Femur (tissue), 1 donor: ENCODE measurements at places on chromosomes 7 and 10.

DNA sequence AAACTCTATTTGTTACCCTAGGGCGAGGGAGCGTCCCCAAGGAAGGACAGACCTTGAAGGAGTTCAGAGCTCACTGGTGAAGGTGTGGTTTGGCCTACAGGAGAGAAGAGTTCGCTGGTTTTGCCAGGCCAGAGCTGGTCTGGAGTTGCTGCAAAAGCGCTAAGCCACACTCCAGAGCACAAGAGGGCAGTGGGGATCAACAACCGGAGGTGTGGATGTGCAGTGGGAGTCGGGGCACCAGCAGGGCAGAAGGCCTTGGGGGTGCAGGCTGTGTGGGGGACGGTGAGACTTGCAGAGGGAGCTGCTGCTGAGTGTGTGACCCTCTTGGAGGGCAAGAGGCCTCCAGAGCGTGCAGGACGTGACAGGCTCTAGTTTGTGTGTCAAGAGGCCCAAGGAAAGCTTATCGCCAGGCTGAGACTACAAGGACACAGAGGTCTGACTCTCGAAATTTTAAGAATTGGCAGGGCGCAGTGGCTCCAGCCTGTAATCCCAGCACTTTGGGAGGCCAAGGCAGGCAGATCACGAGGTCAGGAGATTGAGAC lies 14.3 kb upstream of the CUL1 start:
- DNase-seq: no peak

GRCh38 chr10:100020886-100021253 lies 11.1 kb upstream of the DNMBP start:
- no peak for DNase-seq

- DNase-seq: no peak
Measured at GRCh38 chr10:75435291-75435690, 3.9 kb downstream of the LRMDA start.

GRCh38 chr7:121442845-121443244 lies 46.7 kb upstream of the FAM3C start:
- DNase-seq: no peak

DNA sequence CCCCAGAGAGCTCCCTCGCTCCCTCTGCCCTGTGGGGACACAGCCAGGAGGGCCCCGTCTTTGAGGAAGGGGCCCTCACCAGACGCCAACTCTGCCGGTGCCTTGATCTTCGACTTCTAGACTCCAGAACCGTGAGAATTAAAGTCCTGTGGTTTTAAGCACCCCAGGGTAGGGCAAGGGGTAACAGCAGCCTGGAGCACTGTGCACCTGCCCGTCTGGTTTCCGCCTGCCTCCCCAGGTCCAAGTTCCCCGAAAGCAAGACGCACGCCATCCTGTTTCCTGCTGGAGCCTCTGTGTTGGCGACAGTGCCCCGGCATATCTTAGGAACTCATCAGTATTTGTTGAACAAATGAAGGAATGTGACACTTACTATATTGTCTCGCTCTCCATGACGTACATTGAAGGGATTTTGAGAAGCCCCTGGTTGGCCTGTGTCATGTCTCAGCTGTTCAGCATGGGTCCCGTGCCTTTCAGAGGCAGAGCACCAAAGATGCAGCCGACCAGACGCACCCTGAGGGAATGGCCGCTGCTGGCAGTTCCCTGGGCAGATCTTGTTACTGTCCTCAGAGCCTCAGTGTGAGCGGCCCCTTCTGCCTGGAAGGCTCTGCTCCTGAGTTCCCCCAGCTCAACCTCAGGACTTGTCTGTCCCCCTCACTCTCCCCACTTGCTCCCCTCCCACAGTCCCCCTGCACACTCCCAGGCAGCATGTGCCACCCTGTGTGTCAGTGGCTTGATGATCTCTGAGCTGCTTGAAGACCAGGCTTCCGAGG lies 226.2 kb downstream of the TCERG1L start:
- DNase-seq: no peak

GRCh38 chr7:148972375-148972774 lies 55.9 kb downstream of the PDIA4 start:
- no peak for DNase-seq

GRCh38 chr7:79608005-79608404 lies 154.5 kb upstream of the MAGI2 start:
- no peak for DNase-seq

- no peak for DNase-seq
Measured at GRCh38 chr7:3760651-3761050, 459.6 kb downstream of the SDK1 start.

GRCh38 chr7:96235281-96235680 lies 86.6 kb downstream of the SLC25A13 start:
- DNase-seq: no peak

DNA sequence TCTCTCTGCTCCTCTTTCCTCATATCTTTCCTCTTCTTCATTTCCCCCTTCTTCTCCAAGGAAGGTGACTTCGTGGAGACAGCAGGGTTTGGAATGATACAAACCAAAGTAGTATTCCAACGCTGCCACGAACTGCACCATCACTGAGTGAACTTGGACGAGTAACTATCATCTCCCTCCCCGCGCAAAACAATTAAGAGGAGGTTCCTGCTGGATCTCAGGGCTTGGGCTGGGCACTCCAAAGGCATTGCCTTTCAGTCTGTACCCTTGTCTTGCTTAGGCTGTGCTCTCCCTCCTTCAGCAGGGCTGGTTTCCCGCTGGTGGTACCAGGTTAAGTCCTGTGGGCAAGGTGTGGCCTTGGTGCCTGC lies 790 bp upstream of the PITX3 start:
- no peak for DNase-seq

DNA sequence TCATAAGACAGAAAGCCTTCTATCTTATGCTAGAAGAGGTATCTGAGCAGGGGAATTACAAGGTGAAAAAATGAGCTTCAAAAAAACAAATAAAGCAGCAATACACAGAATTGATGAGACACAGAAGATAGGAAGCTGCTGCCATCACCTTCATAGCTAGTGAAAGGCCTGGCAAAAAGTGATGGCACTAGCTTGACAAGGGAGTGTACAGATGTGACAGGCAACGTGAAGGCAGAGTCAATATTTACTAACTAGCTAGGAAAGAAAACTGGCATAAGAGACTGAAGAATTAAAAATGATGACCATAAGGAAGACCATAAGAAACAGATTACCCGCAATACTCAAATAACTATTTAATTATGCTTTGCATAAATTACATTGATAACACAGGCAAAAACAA lies 9.4 kb downstream of the GPR22 start:
- no peak for DNase-seq

GRCh38 chr10:64798297-64798696 lies 1277.1 kb downstream of the REEP3 start:
- no peak for DNase-seq

GRCh38 chr10:104867966-104868598 lies 227.0 kb downstream of the SORCS3 start:
- DNase-seq: no peak

DNA sequence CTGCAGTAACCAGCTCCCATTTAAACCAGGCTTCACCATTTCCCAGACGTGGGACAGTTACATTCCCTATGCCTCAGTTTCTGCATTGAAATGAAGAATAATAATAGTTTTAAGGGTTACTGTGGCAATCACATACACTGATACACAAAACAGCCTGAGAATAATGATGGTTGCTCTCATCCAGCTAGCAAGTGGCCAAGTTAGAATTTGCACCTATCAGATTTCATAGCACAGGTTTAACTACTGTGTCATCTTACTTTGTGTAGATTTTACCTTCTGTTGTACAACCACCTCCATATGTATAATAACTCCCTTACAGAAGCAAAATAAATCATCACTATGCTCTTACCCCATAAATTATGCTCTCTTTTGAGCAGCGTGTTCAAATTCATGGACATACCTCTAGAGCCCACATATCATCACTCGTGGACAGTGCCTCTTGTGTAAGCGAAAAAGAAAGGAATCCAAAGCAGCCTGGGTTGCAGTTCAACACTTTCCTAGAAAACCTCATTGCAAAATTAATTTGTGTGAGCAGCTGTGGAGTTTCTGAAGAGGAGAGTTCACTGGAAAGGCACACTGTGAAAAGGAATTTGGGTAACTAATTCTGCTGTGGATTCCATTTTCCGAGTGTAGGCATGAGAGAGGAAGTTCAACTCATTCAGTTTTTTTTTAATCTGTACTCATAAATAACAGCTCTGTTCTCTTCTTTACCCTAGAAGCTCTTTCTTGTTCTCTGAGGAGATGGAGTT lies 492.5 kb downstream of the ARL4A start:
- DNase-seq: no peak

DNA sequence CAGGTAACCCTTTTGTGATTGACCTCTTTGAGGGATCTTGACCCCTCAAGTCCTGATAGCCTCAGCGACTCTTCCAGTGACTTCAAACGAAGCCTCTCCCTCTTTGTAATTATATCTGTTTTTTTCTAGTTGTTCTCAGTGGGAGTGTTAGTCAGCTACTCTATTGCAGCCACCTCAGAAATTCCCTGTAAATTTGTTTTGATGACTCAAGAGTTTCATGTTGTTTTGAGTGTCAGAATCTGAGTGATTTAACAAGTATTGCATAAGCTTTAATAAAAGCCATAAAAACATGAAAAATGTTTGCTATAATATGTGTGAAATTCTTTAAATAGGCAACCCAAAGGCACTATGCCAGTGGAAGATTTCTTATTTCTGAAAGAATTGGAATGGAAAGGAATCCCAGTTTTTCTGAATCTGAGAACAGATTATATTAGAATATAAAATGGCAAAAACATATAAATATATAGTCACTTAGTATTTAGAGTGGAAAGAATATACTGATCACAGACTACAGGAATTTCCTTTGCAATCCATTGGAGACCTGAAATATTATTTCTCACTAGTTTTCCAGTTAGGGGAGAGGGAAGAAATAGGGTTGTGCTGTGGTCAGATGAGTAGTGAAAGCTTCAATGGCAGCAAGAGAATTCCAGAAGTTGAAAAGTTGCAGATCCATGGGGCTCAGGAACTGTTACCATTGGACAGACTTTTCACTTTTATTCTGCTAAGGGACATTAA lies 94.4 kb upstream of the SEMA3C start:
- DNase-seq: no peak
